Thoracic aorta (tissue), 2 donors: ENCODE measurements at places on chromosomes 1 and 21.

- no peak for DNase-seq
These were observed 98.9 kb downstream of the TNFSF18 start for GRCh38 chr1:172951730-172952365.

DNA sequence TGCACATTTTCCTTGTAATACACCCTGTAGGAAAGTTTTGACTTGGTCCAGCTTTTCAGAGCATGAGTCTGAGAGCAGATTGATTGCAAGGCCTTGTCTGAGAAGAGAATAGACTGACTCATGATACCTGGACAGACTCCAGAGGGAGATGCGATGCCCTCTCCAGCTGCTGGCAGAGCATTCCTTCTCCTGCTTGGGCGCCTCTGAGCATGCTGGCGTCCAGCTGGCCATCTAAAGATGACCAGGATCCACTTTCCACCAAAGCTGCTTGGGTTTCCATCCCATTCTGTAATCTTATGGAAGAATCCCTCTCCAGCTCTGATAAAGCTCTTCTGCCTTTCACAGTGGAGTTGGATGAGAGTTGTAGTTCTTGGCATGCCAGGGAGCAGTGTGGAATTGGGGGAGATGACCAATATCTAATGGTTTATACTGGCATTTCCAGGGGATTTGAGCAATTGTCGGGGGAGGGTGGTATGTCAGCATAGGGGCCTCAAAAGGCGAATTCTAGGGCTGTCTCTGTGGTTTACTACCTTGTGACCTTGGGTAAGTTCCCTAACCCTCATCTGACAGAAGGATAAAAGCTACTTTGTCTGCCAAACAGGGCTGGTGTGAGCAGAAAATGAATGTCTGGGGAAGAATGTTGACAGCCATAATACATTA is 19.5 kb downstream of the SZRD1 start:
- no peak for DNase-seq

- DNase-seq, result no peak
These were observed 2.4 kb upstream of the CLCNKB start for GRCh38 chr1:16041200-16041599.

- no peak for DNase-seq
These were observed 216.4 kb downstream of the FMN2 start for GRCh38 chr1:240308096-240308495.

GRCh38 chr1:151945725-151946722 is 36.7 kb upstream of the THEM4 start:
- DNase-seq, result peak; percentile 91

DNA sequence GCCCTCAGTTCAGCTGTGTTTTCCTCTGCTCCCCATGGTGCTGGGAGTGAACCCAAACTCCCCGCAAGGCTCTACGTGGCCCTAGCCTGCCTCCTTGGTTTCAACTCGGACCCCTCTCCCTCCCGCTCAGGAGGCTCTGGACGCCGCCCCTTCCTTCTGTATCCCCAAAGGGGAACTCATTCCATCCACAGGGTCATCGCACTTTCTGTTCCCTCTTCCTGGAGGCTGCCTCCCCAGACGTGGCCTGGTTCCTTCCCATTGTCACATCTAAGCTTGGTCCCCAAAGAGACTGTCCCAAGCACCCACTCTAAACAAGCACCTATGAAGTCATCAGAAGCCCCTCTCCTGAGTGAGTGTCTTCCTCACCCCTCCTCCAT is 10.9 kb downstream of the KCNAB2 start:
- no peak for DNase-seq

GRCh38 chr1:240149484-240150094 is 57.9 kb downstream of the FMN2 start:
- no peak for DNase-seq

DNA sequence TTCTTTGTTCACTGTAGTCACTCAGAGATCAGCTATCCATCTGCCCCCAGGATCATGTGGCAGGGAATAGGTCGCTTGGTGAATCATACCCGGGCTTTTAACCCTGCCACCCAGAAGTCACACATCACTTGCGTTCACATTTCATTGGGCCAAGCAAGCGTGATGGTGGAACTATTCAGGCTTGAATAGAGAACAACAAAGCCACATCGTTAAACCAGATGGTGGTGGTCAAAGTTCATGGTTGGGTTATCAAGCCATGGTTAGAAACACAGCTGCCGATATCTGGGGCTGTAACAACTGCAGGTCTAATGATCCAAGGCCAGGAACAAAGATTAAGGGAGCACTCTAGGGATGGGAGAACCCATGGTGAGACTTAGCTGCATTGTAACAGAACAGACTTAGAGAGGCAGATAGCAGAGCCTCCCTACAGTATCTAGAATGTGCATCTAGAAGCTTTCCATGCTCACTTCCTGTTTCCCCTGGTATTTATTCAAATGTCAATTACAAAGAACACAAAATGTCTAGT is 40.0 kb upstream of the PTPRC start:
- no peak for DNase-seq

DNA sequence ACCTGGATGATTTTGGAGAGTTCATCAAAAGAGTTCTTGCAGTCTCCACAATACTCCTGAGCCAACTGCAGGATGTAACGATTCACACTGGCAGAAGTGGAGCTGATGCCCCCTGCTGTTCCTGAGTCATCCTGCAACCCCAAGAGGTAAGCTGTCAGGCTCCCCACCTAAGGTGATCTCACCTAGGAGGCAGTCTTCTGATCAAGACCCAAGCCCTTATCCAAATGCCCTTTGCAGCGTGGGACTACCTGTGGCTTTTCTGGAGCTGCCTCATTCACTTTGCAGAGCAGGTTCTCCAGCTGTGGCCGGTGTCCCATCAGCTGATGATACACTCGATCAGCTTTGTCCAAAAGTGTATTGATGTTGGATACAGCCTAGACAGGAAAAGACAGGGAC is 96.4 kb downstream of the UBR4 start:
- no peak for DNase-seq

DNA sequence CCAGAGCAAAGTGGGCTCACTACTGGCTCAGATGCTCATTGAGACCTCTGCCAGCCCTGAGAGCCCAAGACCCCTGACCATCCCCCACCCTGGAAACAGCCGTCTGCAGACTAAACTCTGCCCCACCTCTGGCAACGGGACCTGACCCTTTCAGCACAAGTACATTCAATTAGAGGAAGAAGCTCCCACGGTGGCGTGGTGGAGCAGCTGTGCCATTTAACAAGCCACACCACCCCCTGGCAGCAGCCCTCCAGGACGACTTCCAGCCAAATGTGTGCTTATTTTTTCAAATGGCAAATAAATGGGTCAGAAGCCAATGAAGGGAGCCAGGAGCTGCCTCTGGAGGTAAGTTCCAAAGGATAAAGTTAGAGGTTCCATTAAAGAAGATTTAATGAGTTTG is 226.7 kb downstream of the NPHP4 start:
- DNase-seq, result no peak

DNA sequence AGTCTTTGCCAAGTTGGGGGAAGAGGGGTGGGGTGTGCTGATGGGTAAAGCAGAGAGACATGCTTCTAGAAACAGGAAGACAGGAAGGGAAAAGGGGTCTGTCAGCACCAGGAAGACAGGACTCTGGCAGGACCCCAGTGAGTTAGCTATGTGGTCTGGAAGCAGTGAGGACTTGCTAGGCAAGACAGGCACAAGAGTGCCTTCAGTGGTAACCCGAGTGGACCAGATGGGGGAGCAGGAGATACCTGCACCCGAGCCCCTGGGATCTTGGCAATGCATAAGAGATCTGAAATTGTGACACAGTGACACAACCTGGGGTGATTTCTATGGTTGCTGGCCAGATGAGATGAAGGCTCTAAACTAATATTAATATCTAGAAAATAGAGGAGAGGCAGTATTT is 7.0 kb downstream of the TLR5 start:
- DNase-seq, result no peak

- no peak for DNase-seq
These were observed 8.5 kb upstream of the BSND start for GRCh38 chr1:54989968-54990810.

- no peak for DNase-seq
These were observed 16.0 kb downstream of the SPATA21 start for GRCh38 chr1:16421201-16421600.

GRCh38 chr1:51445351-51446090 is 73.5 kb downstream of the EPS15 start:
- DNase-seq, result no peak

DNA sequence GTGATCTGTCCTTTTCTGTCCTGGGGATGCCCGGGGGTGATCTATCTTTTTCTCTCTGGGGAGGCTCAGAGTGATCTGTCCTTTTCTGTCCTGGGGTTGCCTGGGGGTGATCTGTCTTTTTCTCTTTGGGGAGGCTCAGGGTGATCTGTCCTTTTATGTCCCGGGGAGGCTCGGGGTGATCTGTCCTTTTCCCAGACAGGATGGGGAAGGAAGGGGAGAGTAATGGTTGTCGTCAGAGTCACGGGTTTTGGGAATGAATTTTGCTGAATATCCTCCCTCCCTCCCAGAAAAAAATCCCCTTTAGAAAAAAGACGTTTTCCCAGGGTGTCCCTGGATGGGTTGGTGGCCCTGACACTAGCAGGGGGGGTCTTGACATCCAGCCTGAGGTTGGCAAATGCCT is 91.5 kb downstream of the ARHGEF10L start:
- no peak for DNase-seq

GRCh38 chr21:45388011-45388521 is 16.9 kb upstream of the COL18A1 start:
- DNase-seq, result no peak

DNA sequence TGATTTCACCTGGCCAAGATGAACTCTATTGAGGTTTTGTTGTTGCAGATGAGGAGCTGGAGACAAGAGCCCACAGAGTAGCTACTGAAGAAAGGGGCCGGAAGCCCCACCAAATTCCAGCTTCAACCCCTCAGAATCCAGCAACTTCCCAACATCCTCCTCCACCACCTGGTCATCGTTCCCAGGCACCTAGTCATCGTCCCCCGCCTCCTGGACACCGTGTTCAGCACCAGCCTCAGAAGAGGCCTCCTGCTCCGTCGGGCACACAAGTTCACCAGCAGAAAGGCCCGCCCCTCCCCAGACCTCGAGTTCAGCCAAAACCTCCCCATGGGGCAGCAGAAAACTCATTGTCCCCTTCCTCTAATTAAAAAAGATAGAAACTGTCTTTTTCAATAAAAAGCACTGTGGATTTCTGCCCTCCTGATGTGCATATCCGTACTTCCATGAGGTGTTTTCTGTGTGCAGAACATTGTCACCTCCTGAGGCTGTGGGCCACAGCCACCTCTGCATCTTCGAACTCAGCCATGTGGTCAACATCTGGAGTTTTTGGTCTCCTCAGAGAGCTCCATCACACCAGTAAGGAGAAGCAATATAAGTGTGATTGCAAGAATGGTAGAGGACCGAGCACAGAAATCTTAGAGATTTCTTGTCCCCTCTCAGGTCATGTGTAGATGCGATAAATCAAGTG is 14.3 kb downstream of the CD2 start:
- no peak for DNase-seq

DNA sequence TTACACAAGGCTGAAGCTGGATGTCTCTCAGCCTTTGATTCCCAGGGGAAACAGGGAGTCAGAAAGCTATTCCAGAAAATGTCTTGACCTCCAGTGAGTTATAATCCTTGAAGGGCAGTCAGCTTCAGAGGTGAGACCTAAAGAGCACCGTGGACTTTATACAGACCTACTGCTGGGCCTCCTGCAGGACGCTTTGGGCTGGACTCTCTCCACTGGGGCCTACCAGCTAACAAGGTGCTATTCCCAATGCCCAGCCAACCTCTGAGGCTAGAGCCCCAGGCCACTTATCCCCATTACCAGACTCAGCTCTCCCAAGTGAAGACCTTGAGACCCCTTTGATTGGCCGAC is 6.6 kb downstream of the SETD4 start:
- no peak for DNase-seq

DNA sequence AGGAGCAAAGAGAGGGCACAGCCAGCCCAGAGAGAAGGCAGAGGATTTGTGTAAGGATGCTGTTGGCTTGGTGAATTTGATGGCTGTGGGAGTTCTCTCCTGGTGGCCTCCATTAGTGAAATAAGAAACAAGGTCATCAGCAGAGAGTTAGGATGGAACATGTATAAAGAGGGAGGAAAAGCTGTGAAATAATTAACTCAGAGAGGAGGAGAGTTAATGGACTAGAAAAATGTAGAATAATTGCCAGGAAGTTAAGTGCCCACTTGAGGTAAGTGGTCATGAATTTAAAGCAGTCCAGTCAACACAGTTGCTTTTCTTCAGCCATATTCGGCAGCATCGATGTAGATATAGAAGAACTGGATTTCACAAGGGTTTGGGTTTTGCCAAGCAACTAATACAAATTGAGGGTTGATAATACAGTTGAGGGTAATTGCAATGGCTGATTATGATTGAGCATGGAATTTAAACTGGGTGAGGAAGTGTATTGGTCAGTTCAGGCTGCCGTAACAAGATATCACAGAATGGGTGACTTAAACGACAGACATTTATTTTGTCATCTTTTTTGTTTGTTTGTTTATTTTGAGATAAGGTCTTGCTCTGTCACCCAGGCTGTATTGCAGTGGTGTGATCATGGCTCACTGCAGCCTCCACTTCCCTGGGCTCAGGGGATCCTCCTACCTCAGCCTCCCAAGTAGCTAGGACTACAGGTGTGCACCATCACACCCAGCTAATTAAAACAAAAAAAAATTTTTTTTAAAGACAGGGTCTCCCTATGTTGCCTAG is 31.7 kb upstream of the KLF17 start:
- DNase-seq, result no peak

DNA sequence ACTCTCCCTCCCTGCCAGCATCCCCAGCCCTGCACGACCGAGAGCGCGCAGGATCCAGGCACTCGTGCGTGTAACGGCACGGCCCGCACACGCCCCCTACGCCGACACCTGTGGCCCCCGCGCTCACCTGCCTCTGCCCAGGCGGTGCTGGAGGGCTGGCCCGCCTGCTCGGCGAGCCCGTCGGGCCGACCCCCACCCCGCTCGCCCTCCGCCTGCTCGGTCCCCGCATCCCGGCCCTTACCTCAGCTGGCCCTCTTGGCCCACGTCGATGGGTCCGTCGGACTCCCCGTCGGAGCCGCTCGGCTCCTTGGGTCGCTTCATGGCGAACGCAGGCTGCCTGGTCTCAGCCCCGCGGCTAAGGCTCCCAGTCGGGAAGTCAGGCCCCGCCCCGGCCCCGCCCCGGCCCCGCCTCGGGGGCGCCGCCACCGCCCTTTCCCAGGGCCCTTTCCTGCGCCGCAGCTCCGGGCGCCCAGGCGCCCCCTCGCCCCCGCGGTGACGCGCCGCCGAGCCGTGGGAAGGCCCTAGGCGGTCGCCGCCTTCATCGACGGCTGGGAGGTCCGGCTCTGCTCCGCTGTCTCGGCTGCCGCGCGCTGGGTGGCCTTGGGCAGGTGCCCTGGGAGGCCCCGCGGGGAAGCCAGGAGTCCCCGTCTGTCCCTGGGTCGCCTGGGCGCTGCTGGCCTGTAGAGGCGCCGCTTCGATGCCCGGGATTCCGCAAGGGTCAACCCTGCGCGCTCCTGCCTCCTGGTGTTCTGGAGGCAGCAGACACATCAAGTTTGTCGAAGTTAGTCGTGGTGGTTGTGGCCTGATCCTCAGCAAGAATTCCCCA is at the start of gene HEYL:
Gene HEYL, minus strand, starts transcription at position 339 of the 826 bp plus-strand sequence. Its CDS starts 18 bp downstream, at position 321.
- DNase-seq, result peak; percentile 26

GRCh38 chr21:34131586-34131985 is 58.2 kb downstream of the MRPS6 start:
- DNase-seq, result no peak

- no peak for DNase-seq
These were observed 142.3 kb upstream of the TMPRSS15 start for GRCh38 chr21:18545908-18546307.
